NCI-H1105 treated with DMSO at 0.1 percent for 48 hours (cell line): ENCODE measurements at places on chromosomes 13 and 19.

GRCh38 chr19:50481351-50482149 lies 4.9 kb upstream of the GARIN5A start:
- DNase-seq, result no peak

DNA sequence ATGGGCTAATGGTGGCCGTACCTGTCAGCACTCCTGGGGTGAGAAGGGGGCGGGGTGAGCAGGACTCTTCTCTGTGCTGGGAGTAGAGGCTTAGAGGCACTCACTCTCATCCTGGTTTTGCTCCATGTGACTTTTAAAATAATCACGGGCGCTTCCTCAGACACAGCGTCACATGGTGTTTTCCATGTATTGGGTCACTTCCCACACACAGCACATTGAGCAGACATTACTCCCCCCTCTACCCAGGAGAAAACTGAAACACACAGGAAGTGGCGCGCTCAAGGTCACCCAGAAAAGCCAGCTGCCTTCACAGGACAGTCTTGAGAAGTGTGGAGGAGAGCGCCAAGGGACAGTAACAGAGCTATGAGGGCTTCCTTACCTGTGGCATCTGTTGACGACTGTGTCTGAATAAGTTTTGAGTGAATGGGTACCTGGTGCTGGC lies 23.2 kb downstream of the SPATA13 start:
- no peak for DNase-seq

DNA sequence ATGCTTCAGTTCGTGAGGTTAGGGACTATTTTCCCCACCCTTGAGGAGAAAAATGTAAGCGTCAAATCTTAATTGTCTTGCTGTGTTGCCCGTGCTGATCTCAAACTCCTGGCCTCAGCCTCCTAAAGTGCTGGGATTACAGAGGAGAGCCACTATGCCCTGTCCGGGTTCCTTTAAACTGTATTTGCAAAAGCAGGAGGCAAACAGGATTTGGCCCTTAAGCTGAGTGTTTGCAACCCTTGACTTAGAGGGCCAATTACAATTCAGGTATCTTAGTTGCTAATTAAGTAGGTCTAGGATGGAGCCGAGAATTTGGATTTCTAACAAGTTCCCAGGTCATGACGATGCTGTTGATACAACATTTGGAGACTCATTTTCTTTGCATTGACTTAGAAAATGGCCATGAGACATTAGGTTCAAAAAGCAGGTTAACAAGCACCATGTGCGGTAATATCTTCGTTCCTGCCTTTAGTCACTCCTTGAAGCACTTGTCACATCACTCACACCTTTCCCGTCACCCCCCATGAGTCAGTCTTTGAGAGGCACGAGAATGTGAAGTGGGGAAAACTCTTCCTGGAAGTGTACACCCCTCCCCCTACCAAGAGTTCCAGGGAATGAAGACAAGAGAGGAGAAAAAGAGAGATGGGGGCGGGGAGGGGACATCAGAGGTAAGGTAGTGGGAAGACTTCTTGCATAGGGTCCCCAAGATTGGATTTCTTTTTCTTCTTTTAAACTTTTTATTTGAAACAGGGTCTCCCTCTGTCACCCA lies 2.6 kb downstream of the NAPSA start:
- DNase-seq, result no peak

- no peak for DNase-seq
Observed at GRCh38 chr19:43438291-43439031, 23.8 kb downstream of the TEX101 start.

GRCh38 chr13:94987869-94988268 lies 275.5 kb upstream of the SOX21 start:
- no peak for DNase-seq

DNA sequence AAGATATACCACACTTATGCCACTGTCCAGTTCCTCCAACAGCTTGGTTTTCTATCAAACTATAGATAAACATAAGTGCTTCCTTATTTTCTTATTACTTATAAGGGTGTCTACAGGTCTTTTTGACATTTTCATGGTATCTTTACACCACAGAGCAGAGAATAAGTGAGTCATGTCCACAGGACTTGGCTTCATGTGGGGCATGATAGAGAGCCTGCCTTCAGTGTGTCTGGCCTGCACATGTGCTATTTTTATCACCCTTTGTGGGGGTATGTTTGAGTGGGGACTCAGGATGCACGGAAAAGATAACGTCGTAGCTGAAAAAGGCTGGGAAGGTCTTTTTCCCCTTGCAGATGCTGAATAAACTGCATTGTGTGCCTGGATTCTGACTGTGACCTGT lies 8.1 kb upstream of the STOML3 start:
- DNase-seq, result no peak

DNA sequence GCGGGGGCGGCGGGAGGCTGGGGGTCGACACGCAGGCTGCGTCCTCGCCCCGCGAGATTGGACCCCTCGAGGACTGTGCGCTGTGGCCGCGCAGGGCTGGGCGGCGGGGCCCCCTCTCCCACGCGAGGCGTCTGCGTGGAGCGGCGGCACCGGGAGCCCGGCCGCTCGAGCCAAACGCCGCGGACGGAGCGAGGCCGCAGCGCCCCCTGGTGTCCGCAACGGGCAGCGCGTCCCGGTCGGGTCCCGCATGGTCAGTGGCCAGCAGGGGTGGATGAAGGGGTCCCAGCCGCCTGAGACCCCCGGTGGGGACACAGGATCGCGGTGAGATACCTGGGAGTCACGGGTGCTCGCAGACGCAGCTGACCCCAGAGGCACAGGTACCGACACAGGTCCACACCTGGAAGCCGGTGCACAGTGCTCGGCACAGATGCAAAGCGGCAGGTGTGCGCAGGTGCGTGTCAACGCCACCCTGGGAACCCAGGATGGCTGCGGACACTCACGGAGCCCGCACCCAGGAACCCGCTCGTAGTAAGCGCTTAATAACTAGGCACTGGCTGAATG lies 2.1 kb upstream of the CIRBP start:
- peak; percentile 31 for DNase-seq

- no peak for DNase-seq
Observed at GRCh38 chr19:1961000-1961883, 20.3 kb downstream of the CSNK1G2 start.

DNA sequence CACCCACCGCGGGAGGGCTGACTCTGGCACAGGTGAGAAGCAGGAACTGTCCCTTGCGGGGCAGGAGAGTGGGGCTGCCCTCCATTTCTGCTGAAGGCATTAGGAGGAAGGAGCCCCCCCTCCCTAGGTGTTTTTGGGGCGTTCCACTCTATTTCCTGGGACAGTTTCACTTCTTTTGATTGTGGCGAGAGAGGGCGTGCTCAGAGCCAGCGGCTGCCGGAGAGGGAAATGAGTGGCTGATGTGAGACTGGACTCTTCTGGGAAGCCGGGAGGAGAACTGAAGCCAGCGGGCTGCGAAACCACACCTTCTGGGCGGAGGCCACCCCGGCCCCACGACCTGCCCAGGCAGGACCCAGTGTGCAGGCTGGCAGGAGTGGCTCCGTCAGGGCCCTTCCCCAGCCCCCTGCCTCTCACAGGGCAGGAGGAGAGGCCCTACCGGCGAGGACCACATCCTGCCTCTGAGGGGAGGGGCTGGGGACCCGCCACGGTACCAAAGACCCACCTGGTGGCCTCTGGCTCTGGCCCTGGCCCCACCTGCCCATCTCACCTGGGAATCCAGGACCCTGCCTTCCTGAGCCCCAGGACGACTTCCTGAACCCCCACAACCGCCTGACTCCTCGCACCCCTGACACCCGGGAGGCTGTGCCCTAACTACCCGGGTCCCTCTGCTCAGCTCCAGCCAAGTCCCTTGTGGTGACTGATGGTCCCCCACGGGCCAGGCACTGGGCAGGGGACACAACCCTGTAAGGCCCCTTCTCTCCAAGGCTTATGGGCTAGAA lies 25.9 kb downstream of the MPND start:
- peak; percentile 24 for DNase-seq

DNA sequence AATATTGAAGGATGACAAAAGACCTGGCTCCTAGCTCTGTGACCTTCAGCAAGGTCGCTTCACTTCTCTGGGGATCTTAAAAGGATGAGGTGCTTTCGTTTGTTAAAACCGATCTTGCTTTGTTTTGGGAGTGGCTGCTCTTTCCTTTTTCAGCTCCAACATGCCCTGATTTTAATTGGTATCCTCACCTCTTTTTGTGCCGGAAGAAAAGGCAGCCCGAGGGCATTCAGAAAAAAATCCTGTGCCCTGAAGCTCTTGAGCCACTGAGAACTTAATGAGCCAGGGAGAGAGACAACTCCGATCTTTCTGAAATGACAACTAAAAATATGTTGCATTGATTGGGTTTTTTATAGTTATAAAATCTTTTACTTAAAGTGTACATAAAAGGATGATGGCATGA lies 19.4 kb downstream of the CLDN10 start:
- DNase-seq, result peak; percentile 14

GRCh38 chr13:45331123-45331619 lies 9.8 kb downstream of the TPT1 start:
- DNase-seq, result no peak

DNA sequence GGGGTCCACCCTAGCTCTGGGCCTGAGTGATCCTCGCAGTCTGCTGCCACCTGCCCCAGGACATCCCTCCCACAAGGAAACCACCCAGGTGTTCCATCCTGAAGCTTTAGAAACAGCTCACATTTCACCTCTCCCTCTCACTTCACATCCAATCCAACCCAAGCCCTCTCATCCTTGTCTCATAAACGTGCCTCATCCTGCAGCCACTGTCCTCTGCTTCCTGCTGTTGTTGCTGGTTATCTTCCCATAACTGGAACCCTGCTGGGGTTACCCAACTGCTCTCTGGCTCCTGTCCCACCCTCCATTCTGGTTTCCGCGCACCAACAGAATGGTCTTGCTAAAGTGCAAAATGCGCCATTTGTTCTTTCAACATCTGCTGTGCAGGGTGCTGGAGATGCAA lies 59.7 kb upstream of the MTIF3 start:
- DNase-seq, result no peak

DNA sequence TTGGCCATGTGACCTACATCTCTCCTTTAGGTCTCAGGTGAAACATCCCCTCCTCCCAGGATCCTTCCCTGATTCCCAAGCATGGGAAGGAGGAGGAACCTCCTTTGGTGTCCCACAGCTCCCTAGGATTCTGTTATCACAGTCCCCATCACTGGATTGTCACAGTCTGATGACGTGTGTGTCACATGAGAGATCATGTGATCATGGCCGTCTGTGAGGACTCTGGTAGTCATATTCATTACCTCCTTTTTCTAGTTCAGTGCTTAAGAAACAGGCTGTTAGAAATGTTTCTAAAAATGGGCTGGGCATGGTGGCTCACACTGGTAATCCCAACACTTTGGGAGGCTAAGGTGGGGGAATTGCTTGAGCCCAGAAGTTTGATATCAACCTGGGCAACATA lies 3.0 kb downstream of the DHX34 start:
- no peak for DNase-seq

GRCh38 chr13:77457966-77458365 lies 77.5 kb upstream of the SCEL start:
- no peak for DNase-seq
